ENCODE measurements at places on chromosomes 5 and 9.

DNA sequence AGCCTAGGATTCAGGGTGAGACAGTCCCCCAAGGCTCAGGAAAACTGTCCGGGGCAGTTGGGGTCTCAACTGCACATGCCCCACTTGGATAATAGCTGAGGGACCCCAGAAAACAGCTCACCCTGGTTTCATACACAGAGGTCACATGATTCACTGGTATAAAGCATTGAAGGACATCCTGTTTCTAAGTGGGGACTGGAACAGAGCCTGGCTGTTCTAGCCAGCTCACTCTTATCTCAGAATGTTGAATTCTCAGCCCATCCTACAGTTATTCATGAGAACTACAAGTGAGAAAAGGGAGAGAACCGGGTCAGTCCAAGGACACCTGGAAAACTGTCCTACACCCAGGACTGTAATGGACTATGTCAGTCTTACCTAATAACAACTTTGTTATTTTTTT, 170.9 kb downstream of the FGF1 start:
- no peak for DNase-seq

DNA sequence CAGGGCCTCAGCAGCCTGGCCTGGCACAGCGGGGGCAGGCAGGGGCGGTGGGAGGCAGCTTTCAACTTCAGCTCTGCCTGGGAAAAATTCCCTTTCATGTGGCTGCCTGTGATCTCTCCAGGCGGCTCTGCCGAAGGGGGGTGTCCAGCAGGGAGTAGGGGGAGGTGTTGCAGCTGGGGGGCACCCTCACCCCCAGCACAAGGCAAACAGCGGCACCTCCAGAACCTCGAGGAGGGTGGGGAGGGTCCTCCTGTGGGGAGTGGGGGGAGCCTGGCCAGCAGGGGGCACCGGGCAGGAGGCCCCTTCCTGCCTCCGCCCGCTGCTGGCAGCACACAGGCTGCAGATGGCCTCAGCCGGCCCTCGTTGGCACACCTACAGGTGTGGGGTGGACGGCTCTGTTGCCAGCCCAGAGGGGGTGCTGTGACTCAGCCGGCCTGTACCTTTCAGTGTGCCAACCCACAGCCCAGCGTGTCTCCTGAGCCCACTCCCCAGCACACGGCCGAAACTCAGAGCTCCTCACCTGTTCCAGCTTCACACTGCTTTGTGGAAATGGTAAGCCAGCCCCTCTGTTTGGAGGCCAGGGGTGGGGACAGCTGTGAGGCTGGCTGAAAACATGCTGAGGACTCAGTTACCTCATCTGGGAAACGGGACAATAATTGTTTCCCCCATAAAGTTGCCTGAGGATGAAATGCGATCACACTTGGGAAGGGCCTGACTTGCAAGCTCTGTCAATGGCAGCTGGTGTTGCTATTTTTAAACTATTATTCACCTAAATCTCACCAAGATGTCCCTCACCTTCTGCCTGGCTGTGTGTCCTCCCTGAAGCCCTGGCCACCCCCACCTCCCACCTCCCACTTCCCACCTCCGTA, 37.0 kb downstream of the CXXC5 start:
- no peak for DNase-seq

GRCh38 chr9:4691795-4692194, 12.4 kb downstream of the CDC37L1 start:
- no peak for DNase-seq

DNA sequence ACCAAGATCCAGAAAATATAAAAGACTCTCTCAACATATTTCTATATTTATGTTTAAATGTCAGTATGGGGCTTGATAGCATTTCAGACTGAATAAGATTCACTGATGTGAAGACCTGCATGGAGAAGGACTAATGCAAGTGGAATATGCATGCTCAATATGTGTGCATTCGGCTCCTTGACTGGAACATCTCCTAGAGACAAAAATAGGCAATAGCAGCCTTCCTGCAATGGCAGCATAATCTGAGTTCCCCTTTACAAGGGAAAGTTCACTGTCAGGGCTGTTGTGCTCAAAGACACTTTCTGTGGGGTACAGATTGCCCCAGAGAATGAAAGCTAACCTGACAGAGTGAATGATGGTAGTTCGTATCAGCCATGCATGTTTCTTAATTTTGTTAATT, 42.4 kb downstream of the STARD4 start:
- DNase-seq = no peak

GRCh38 chr5:176837707-176838115, 27.4 kb downstream of the UNC5A start:
- peak; percentile 46 for DNase-seq

DNA sequence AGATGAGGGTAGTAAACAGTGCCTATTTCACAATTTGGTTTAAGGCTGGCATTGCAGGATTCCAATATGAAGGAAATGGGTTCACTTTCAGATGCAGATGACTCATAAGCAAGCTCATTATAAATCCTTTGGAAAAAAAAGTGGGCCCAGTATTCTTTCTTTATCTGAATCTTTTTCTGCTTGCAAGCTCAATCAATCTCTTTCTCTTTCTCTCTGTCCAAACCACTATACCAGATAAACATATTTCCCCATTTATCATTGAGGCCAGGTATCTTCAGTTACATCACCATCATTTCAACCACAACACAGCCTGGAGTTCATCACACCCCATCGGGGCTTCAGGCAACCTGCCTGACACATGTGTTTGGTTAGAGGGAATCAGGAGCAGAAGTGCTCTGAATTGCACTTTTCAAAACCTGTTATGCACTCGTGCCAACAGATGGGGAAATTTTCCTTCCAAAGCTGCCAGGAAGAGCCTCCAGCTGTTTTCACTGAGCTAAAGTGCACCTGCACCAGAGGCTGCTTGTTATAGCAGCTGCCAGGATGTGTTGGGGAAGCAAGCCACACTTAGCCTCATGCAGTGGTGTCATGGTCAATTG, 30.0 kb upstream of the MAMDC2 start:
- DNase-seq = no peak

- DNase-seq = no peak
These were observed 15.7 kb downstream of the PNPLA7 start for GRCh38 chr9:137534256-137535119.

- no peak for DNase-seq
These were observed 25.9 kb upstream of the NDST1 start for GRCh38 chr5:150481972-150482406.

DNA sequence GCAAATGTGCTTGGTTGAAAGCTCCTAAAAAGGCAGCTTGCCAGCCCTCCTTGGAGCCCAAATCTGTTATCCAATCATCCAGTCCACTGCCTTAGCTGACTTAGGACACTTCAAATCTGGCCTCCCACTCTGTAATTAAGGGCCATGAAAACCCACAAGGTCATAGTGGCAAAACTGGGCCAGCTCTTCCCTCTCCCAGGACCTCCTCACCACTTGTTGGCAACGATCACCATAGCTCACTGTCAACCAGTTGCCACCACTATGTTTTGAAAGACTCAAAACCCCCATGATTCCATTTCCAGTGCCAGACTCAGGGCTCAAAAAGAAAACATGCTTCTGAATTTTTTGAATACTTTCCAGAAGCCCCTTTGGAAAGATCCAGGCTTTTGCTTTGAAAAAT, 107.5 kb downstream of the NREP start:
- no peak for DNase-seq

DNA sequence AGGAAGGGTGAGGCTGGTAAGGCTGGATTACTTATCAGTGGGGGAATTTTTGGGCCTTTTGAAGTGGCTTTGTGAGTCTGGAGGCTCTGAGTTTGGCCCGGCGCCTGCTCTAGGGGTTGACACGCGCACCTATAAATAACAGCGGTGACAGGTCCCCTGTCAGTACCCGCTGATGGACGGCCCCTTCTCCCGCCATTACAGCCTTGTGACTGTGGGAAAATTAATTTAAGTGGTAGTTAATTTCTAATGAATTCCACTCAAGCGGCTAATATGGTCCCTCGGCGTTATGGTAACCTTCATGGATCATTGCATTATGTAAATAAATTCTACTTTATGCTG, 16.5 kb downstream of the MRPL36 start:
- no peak for DNase-seq

DNA sequence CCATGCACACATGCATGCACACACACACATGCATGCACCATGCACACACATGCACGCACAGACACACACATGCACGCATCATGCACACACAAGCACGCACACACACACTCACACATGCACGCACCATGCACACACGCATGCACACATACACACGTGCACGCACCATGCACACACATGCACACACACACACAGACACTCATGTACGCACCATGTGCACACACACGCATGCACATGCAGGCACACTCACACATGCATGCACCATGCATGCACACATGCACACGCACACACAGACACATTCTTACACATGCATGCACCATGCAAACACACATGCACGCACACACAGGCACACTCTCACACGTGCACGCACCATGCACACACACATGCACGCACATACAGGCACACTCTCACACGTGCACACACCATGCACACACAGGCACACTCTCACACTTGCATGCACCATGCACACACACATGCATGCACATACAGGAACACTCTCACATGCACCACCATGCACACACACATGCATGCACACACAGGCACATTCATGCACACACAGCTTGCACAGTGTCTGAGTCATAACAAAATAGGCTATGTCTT, 117.5 kb downstream of the TENT4A start:
- DNase-seq = no peak

GRCh38 chr5:176743868-176744583, 66.3 kb upstream of the UNC5A start:
- DNase-seq = no peak

DNA sequence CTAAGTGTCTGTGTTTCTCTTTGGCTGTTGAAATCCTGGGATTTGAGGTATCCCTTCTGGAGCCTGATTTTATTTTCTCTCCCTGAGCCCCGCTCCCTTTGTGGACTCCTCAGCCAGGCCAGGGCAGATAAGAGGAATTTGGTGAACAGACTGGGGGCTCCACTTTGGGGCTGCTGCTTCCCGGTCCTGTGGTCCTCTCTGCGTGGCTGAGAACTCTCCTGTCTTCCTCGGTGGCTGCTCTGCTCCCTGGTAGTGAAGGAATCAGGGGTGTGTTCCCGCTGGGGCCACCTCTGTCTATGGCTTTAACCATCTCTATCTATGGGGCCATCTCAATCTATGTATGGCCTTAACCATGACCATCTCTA, 71.7 kb upstream of the SH3PXD2B start:
- DNase-seq = no peak

DNA sequence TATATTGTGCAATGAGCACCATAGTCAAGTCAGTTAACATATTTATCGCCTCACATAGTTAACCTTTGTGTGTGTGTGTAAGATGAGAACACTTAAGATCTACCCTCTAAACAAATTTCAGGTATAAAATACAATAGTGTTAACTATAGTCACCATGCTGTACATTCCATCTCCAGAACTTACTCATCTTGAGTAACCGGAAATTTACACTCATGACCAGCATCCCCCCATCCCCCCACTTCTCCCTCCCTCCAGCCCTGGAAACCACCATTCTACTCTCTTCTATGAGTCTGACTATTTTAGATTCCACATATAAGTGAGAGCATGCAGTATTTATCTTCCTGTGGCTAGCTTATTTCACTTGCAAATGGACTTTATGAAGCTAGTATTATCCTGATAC, 40.3 kb downstream of the ZNF354A start:
- DNase-seq = no peak

- DNase-seq = no peak
These were observed 29.3 kb downstream of the FUBP3 start for GRCh38 chr9:130608554-130609134.

GRCh38 chr5:173623296-173623771, 6.9 kb upstream of the BOD1 start:
- DNase-seq = no peak
